ENCODE measurements at places on chromosomes 1 and 21.

- DNase-seq: no peak
Measured at GRCh38 chr1:66542811-66543767, 9.1 kb downstream of the SGIP1 start.

DNA sequence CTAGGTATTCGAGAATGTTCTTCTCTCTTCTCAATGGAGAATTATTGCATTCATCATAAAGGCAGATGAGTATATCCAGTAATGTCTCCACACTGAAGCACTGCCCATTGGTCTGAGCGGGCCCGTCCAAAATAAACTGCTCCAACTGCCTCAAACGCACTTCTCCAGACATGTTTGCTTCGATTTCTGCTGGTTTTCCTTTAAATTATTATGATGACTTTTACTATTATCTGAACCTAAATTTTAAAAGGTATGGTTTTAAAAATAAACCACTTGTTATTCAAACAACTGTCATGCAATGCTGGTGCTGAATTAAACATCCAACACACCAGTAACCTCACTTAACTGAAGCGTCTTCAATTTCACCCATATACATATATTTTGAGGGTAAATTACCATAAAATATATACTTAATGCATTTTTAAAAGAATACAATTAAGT is 1.3 kb downstream of the CDC42BPA start:
- no peak for DNase-seq

DNA sequence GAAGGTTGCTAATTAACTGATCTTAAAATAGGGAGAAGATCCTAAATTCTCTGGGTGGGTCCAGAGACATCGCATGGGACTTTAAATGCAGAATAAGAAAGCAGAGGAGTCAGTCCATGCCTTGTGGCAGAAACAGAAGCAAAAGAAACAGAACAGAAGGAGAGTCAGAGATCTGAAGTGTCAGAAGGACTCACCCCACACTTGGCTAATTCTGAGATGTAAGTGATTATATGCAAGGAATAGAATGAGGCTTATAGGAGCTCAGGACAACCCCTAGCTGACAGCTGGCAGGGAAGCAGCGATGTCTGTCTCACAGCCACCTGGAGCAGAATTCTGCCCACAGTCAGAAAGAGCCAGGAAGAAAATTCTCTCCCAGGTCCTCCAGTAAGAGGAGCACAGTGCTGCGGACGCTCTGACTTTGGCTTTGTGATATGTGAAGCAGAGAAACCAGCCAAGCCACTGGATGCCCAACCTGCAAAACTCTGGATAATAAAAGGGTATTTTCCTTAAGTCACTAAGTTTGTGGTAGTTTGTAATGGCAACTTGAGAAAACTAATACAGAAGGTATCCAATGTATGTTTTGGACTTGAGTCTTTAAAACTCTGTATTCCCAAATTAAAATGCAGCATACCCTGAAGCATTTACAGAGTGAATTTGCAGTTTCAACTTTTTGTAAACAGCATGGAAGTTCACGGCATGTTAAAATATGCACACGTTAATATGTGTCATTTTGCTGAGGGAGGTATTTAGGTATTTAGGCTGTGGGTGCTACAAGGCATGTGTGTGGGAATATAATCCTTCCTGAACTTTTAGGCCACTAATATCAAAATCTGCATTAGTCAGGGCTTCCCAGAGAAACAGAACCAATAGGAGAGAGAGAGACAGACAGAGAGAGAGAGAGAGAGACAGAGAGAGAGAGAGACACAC is 388.5 kb downstream of the PCP4 start:
- no peak for DNase-seq

DNA sequence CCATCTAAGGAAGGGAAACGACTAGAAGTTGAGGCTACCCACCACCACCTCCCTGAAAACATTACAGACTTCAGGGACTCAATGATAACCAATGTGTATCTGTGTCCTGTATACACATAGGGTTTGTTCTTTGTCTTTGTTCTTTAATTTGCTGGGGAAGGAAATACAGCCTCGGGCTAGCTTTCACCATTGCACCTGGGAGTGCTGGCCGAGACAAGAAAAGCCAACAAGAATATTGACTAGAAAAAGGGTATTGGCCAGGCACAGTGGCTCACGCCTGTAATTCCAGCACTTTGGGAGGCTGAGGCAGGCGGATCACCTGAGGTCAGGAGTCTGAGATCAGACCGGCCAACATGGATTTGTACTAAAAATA is 50.4 kb downstream of the MDM4 start:
- DNase-seq: no peak

GRCh38 chr21:42373196-42373907 is 7.0 kb upstream of the TFF1 start:
- no peak for DNase-seq

- DNase-seq: no peak
Measured at GRCh38 chr1:195866781-195867222, 741.4 kb downstream of the KCNT2 start.

DNA sequence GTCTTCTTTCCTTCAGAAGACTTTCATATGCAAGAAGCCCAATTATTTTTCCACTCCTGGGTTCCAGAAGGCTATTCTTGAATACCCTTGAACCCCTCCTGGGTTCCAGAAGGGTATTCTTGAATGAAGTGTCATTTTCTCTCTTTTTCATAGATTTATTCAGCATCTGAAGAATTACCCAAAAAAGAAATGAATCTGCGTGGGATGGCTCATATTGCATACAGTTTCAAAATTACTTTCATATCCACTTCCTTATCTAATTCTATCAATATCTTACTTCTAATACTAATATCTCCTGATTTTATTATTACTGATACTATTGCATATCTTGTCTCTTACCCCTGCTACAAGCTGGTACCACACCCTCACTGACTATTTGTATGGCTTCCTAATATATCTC is 22.6 kb upstream of the RABGAP1L start:
- DNase-seq: no peak

- no peak for DNase-seq
Measured at GRCh38 chr1:49333906-49334305, 557.2 kb upstream of the BEND5 start.

DNA sequence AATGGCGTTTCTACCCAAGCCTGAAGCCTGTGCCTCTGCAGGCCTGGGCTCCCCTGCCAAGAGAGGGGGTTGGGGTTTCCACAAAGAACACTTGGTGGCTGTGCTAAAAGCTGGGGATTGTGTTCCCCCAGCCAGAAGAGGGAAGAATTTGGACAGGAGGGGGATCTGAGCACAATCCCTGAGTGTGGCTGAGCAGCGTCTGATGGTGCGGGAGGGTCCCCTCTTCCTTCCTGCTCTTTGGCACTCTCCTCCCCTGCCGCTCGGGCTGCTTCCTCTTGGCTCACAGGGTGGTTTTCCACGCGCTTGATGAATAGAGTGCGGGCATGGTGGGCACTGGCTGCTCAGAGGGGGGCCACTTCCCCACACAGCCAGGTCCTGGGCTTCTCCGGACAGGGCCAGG is 3.7 kb downstream of the GPR37L1 start:
- DNase-seq: no peak

- no peak for DNase-seq
Measured at GRCh38 chr1:231814021-231814420, 187.4 kb downstream of the DISC1 start.

GRCh38 chr1:80533775-80534334 is 1266.9 kb upstream of the ADGRL2 start:
- DNase-seq: no peak

DNA sequence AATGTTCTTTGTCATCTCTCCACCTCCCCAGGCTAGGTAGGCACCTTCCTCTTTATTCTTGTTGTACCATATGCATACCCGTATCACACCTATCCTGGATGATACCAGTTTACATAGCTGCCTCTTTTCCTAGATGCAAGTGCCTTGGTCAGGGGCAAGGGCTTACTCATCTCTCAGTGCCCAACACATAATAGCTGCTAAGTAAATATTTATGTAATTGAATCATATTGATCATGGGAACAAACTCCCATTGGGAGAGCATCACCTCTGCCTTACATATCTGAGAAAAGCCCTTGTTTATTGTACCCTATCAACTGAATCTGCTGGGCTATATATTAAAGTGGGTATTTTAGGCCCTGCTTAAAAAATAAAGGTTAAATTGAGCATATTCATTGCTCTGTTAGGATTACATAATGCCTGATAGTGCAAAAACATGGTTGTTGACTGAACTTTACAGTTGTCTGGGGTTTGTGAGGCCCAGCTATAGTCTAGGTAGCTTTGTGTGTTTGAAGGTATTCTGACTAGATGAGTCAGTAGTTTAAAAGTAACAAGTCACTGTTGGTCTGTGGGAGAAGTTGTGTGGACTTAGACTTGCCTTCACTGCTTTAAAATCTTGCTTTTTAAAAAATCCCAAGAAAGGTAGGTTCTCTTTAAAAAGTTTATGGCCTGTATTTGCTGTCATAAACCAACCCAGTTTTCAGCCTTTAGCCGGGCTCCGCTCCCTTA is 82.6 kb downstream of the OLFML2B start:
- no peak for DNase-seq

- DNase-seq: no peak
Measured at GRCh38 chr1:230913496-230913895, 45.2 kb upstream of the C1orf198 start.

- DNase-seq: no peak
Measured at GRCh38 chr1:81529014-81529413, 271.7 kb upstream of the ADGRL2 start.

DNA sequence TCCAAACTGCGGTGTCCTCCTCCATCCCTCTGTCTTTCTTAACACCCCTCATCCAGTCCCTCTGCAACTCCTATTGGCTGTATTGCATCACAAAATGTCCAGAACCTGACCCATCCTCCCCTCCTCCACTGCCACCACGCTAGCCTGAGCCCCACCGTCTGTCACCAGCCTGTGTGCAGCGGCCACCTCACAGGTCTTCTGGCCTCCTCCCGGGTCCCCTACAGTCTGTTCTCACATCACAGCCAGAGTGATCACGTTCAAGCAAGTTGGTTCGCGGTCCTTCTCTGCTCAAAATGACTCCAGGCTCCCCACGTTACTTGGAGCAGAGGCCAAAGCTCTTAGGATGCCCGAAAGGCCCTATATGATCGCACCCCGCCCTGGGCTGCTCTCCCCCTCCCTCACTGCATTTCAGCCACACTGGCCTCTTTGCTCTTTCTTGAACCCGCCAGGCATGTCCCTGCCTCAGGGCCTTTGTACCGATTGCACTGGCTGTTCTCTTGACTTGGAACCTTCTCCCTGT is 2.4 kb upstream of the PADI4 start:
- no peak for DNase-seq

- DNase-seq: peak; percentile 3
Measured at GRCh38 chr1:221439008-221439746, 302.7 kb downstream of the DUSP10 start.

DNA sequence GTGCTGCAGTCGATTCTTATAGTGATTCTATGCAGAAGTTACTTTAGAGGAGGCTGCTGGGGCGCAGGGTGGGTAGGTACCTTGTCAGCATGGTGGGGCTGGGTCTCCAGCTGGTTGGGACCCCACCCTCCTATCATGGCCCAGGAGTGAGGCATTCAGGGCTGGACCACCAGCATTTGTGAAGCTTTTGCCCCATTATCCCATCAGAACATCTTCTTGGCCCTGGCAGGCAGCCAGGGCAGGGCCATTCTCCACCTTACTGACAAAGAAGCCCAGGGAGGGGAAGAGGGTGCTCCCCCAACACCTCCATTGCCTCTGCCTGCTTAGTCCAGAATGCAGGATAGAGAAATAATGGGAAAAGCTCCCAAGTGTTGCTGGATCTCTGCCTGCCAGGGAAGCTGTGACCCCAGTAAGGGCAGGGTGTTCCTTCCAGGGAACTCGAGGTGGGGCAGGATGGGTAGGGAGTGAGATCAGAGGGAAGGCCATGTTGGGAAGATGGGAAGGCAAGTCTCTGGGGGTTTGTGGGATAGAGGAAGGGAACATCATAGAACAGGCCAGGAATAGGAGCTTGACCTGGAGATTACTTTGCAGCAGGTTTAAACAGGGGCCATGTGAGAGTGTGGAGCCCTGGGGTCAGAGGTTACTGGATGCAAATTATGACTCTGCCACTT is 16.2 kb upstream of the SLC2A1 start:
- DNase-seq: no peak

GRCh38 chr1:110903853-110904500 is 31.0 kb downstream of the CD53 start:
- no peak for DNase-seq

DNA sequence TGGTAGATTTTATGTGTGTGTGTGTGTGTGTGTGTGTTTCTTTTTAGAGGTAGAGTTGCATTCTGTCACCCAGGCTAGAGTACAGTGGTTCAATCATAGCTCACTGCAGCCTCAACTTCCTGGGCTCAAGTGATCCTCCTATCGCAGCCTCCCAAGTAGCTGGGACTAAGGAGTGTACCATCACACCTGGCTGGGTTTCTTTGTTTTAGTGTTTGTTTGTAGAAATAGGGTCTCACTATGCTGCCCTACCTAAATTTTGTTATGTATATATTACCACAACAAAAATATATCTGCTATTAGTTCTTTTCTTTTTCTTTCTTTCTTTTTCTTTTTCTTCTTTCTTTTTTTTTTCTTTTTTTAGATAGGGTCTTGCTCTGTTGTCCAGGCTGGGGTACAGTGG is 43.1 kb upstream of the CXADR start:
- no peak for DNase-seq

DNA sequence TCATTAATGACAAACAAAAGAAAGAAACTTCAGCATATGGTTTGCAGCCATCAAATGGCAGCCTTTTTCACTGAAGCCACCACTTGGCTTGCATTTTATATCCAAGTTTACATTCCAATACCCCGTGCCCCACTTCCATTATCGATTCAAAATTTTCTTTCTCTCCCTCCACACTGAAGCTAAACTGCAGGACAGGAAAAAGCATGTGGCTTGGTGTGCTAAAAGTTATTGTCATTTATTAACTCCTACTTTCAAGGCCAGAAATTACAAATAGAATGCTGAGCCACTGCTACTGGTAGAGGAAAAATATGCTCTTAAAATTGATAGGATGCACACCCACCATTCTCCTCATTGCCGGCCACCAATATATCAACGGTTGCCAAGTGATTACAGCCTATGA is 351.6 kb upstream of the DUSP10 start:
- DNase-seq: no peak

DNA sequence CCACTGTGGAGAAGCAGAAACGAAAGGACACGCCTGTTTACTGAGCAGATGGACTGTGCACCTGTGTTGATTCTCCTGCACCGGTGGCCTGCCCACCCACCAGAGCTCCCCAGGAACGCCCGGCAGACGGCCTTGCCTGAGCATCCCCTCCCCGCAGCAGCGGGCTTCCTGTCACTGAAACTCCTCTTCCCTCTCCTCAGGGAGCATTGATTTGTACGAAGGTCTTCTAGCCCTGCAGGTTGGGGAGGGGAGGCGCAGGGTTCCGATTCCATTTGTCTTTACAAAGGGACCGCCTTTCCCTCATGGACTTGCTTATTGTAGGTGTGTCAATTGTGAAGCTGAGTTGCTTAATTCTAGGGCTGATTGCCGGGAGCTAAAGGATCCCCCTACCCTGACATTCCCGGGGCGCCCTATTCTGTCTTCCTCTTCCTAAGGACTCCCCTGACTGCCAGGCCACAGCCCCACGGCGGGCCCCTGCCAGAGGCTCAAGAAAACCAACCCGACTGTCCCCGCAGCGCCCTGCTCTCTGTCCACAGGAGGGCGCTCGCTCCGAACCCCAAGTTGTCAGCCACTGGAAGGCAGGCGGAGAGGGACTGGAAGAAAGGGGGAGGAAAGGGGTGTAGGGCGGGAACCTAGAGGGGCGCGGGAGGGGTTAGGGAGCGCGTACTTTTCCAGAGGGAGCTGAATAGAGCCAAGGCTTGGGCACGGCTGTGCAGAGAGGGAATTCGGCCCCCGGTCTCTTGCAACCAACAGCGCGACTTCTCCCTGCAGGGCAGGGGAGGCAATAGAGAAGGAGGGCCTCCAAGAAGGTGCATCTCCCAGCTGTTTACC is 2.8 kb downstream of the S100A6 start:
- peak; percentile 32 for DNase-seq

Data from GM18507 (cell line).